ENCODE measurements at places on chromosomes 13 and 19.
A peak's percentile ranks its signal among the peaks of the same experiment; 100 is the strongest.

- H3K4me3 ChIP-seq = no peak overlapping the region
- H3K27me3 ChIP-seq = no peaks in the 10 kb centered on the region
- DNase-seq = no peak
- H3K4me1 ChIP-seq = peaks cover 16% of the 10 kb centered on the region
- no peak overlapping the region for H3K27ac ChIP-seq
Observed at GRCh38 chr13:31967155-31967554, 64.4 kb upstream of the FRY start.

DNA sequence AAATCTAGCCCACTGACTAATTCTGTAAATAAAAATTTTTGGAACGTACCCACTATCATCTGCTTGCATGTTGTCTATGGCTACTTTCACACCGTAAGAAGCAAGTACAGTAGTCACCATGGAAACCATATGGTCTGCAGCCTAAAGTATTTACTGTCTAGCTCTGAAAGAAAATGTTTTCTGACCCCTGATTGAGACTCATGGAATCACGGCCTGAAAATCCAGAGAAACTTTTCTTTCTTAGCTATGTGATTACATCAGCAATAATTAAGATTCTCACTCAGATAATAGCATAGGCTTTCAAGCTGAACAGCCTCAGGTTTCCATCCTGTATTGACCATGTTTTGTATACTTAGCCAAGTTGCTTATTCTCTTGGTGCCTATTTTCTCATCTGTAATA lies 264.6 kb downstream of the NHLRC3 start:
- DNase-seq = no peak
- H3K27me3 ChIP-seq = no peaks in the 10 kb centered on the region
- H3K4me3 ChIP-seq = no peak overlapping the region
- no peaks in the 10 kb centered on the region for H3K36me3 ChIP-seq
- no peak overlapping the region for H3K27ac ChIP-seq
- no peaks in the 10 kb centered on the region for H3K4me1 ChIP-seq

DNA sequence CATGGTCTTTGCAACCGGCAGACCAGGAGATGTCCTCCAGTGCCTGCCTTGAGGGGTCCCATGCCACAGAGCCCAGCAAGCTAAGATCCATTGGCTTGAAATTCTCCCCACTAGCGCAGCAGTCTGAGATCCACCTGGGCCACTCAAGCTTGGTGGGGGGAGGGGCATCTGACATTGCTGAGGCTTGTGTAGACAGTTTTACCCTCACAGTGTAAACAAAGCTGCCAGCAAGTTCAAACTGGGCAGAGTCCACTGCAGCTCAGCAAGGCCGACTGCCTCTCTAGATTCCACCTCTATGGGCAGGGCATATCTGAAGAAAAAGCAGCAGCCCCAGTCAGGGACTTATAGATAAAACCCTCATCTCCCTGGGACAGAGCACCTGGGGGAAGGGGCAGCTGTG lies 32.0 kb upstream of the ITM2B start:
- no peak for DNase-seq
- H3K27ac ChIP-seq = no peak overlapping the region
- H3K36me3 ChIP-seq = no peaks in the 10 kb centered on the region
- no peaks in the 10 kb centered on the region for H3K4me1 ChIP-seq
- H3K4me3 ChIP-seq = no peak overlapping the region

DNA sequence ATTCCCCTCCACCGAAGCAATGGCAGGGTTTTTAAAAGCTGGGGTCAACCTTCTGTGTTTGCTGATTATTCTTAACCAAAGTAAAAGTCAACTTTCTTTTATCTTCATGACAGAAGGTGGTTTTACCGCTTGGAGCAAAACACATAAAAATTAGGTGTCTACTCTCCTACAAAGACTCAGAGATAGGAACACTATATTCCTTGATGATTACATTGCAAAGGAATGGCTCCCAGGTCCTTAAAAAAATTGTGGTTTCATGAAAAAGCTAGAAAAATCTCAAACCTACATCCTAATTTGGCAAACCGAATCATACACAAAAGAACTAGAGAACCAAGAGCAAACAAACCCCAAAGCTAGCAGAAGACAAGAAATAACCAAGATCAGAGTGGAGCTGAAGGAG lies 760.4 kb upstream of the PCDH20 start:
- H3K27me3 ChIP-seq = no peaks in the 10 kb centered on the region
- H3K4me3 ChIP-seq = no peak overlapping the region
- H3K27ac ChIP-seq = no peak overlapping the region
- DNase-seq = peak; percentile 44

- DNase-seq = no peak
- H3K4me3 ChIP-seq = no peak overlapping the region
- no peaks in the 10 kb centered on the region for H3K27me3 ChIP-seq
- no peak overlapping the region for H3K27ac ChIP-seq
Observed at GRCh38 chr13:99652141-99652540, 150.9 kb downstream of the TM9SF2 start.

GRCh38 chr19:20669263-20669662 lies 7.9 kb upstream of the ZNF626 start:
- no peaks in the 10 kb centered on the region for H3K27me3 ChIP-seq
- H3K4me1 ChIP-seq = no peaks in the 10 kb centered on the region
- H3K36me3 ChIP-seq = no peaks in the 10 kb centered on the region
- H3K4me3 ChIP-seq = no peak overlapping the region
- H3K27ac ChIP-seq = no peak overlapping the region
- no peak for DNase-seq

GRCh38 chr13:21673789-21674489 lies 3.1 kb downstream of the FGF9 start:
- H3K4me3 ChIP-seq = peak overlapping the region; percentile 46
- no peaks in the 10 kb centered on the region for H3K4me1 ChIP-seq
- peaks cover 45% of the 10 kb centered on the region for H3K27me3 ChIP-seq
- DNase-seq = peak; percentile 41

DNA sequence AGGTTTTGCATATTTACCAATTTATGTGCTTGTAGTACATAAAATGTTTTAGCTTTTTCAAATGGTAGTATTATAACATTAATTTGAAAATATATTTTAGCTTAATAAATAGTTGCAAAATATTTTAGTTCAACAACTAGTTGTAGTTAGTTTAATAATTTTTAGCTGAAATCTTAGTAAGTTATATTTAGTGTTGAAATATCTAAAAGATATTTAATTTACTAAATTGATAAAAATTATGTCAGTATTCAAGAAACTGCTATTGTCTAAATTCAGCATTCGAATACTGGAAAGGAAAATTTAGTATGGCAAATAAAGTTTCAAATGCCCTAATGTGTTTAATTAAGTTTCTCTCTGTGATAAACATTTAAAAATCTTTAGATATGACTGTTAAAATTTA lies 754.5 kb upstream of the MIR17HG start:
- H3K36me3 ChIP-seq = no peaks in the 10 kb centered on the region
- no peaks in the 10 kb centered on the region for H3K4me1 ChIP-seq
- H3K27me3 ChIP-seq = no peaks in the 10 kb centered on the region
- no peak for DNase-seq
- no peak overlapping the region for H3K27ac ChIP-seq
- H3K4me3 ChIP-seq = no peak overlapping the region

- H3K4me1 ChIP-seq = no peaks in the 10 kb centered on the region
- H3K27me3 ChIP-seq = no peaks in the 10 kb centered on the region
- peak; percentile 66 for DNase-seq
- H3K27ac ChIP-seq = no peak overlapping the region
- H3K4me3 ChIP-seq = no peak overlapping the region
Observed at GRCh38 chr13:70568571-70568970, 460.3 kb upstream of the KLHL1 start.

- no peak for DNase-seq
- H3K27ac ChIP-seq = no peak within 1 kb of the TSS
- H3K4me1 ChIP-seq = peaks cover 5% of the 10 kb centered on the region
- no peaks in the 10 kb centered on the region for H3K27me3 ChIP-seq
- peaks cover 23% of the 10 kb centered on the region for H3K36me3 ChIP-seq
Observed at GRCh38 chr19:3538965-3539755, at the start of gene TEKTIP1. TEKTIP1 (plus strand) TSS chr19:3539174; CDS start chr19:3539178, 4 bp downstream.

DNA sequence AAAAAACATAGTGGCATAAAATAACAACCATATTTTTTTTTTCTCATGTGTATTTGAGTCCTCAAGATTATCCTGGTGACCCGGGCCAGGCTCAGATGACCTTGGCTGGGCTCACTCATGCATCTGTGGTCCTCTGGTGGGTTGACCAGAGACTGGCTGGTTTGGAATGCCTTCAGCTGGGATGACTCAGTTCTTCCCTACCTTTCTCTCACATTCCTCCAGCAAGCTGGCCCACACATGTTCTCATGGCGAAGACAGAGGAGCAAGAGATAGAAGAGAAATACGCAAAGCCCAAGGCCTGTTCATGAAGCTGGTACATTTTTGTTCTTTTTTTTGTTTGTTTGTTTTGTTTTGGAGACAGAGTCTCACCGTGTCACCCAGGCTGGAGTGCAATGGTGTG lies 14.3 kb upstream of the ZNF541 start:
- H3K27ac ChIP-seq = no peak overlapping the region
- H3K36me3 ChIP-seq = no peaks in the 10 kb centered on the region
- H3K27me3 ChIP-seq = no peaks in the 10 kb centered on the region
- H3K4me1 ChIP-seq = peaks cover 2% of the 10 kb centered on the region
- DNase-seq = peak; percentile 75
- no peak overlapping the region for H3K4me3 ChIP-seq

GRCh38 chr13:111219280-111219679 lies 101.2 kb upstream of the TEX29 start:
- no peaks in the 10 kb centered on the region for H3K27me3 ChIP-seq
- no peak overlapping the region for H3K4me3 ChIP-seq
- H3K4me1 ChIP-seq = peaks cover 4% of the 10 kb centered on the region
- peak; percentile 91 for DNase-seq

DNA sequence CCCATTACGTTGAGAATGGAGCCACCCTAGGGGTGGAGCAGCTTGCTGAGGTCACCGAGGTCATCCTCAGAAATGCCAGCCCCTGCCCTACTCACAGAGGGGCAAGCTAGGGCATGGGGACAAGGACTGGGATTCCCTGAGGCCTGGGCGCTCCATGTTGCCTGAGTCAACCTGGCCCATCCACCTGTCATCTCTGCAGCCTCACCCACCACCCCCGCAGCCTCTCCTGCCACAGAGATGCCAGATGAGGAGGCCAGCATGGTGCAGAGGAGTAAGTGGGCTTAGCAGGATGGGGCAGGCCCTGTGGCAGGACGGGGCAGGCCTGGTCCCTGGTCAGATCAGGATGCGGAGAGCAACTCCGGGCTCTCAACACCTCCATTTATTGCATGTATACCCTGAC lies 9.5 kb downstream of the NKPD1 start:
- no peak for DNase-seq
- no peak overlapping the region for H3K4me3 ChIP-seq
- peaks cover 12% of the 10 kb centered on the region for H3K4me1 ChIP-seq
- H3K36me3 ChIP-seq = peaks cover 8% of the 10 kb centered on the region

GRCh38 chr19:3509566-3509989 lies 3.5 kb downstream of the FZR1 start:
- no peaks in the 10 kb centered on the region for H3K27me3 ChIP-seq
- DNase-seq = peak; percentile 89
- H3K27ac ChIP-seq = no peak overlapping the region
- H3K4me3 ChIP-seq = no peak overlapping the region

GRCh38 chr13:28641600-28641926 lies 17.4 kb upstream of the POMP start:
- H3K27me3 ChIP-seq = no peaks in the 10 kb centered on the region
- no peaks in the 10 kb centered on the region for H3K36me3 ChIP-seq
- no peak overlapping the region for H3K27ac ChIP-seq
- peaks cover under 1% of the 10 kb centered on the region for H3K4me1 ChIP-seq
- no peak for DNase-seq

- no peaks in the 10 kb centered on the region for H3K4me1 ChIP-seq
- no peaks in the 10 kb centered on the region for H3K27me3 ChIP-seq
- no peak for DNase-seq
- H3K27ac ChIP-seq = no peak overlapping the region
- H3K36me3 ChIP-seq = no peaks in the 10 kb centered on the region
Observed at GRCh38 chr13:84470528-84470927, 588.3 kb upstream of the SLITRK1 start.

- H3K4me3 ChIP-seq = no peak overlapping the region
- no peak overlapping the region for H3K27ac ChIP-seq
- no peaks in the 10 kb centered on the region for H3K27me3 ChIP-seq
- no peaks in the 10 kb centered on the region for H3K36me3 ChIP-seq
- no peak for DNase-seq
Observed at GRCh38 chr13:89880201-89880600, 1467.3 kb upstream of the MIR17HG start.

DNA sequence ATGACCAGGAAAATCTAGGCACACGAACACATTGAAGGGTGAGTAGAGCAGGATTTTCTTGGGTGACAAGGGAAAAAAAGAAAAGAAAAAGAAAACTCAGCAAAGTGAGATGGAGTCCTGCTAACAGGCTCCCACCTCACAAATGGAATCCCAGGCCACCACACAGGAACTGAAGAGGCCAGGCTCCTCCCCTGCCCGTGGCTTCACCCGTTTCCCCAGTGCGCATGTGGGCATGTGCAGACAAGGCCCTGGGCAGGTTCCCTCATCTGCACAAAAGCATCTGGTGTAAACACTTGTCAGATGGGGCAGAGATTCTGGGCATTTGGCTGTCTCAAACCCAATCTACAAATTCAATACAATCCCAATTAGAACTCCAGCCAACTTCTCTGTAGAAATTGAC lies 24.5 kb downstream of the CFAP97D2 start:
- H3K4me1 ChIP-seq = no peaks in the 10 kb centered on the region
- H3K27me3 ChIP-seq = peaks cover 16% of the 10 kb centered on the region
- no peak for DNase-seq
- H3K27ac ChIP-seq = no peak overlapping the region

DNA sequence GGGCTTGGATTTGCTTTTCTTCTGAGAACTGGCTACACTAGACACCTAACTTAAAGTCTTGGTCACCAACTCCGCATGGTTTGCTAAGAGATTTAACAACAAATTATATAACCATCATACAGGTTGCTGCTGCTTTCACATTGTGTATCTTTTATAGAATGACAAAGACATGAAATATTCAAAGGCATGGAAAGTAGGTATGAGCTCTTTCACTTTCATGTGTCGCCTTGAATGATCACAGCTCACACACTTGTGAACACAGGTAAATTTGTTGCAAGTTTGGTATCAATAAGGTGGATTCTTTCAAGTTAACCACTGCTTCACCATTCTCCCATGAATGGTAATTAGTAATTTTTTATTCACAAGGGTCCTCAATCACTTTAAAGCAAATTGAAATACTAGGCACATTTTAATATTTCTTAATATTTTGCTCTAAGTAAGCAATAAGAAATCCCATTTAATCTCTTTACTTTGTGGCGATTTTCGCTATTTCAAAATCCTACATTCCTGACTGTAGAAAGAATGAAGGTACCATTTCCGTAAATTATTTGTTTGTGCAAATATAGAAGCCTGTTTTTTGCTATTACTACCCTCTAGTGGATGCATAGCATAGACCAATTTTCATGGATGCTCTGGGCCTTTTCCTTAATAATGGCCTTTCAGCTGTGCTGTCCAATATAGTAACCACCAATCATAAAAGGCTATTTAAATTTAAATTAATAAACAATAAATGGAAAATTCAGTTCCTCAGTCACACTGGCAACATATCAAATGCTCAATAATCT lies 45.5 kb upstream of the FREM2 start:
- DNase-seq = no peak
- no peaks in the 10 kb centered on the region for H3K27me3 ChIP-seq
- no peaks in the 10 kb centered on the region for H3K4me1 ChIP-seq
